Thoracic aorta (tissue), 2 donors: ENCODE measurements at places on chromosomes 1 and 21. TPM values are rescaled to one million over a fixed set of nuclear protein-coding genes. Genes with fewer than 3 reads are reported as not detected.

The ALX3 gene
- not detected for total RNA-seq

The MNDA gene
- 11.0 TPM for total RNA-seq

The CCDC18 gene
- total RNA-seq = 4.0 TPM

The RNF186 gene
- total RNA-seq = not detected

The AMY1C gene
- total RNA-seq = not detected

The CRNN gene
- not detected for total RNA-seq

The KCNE2 gene
- not detected for total RNA-seq

The PDC gene
- not detected for total RNA-seq

DNA sequence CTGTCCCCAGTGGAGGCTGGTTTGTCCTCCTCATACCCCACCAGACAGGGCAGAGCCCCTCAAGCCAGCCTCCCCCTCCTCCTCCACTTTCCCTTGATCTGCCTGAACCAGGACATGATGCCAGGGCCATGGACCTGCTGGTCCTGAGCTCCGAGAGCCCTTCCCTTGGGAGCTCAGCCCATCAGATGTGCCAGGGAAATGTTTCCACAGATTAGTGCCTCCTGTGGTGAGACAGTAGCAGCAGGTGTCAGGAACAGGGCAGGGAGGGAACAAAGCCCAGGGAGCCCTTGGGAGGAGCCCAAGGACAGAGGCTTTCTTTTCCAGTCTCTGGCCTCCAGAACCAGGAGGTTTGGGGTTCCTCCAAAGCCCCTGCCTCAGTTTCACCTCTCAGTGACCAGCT is 14.6 kb upstream of the SLC41A1 start:
- no peak overlapping the region for H3K27ac ChIP-seq
- DNase-seq = no peak
- H3K4me3 ChIP-seq = no peak overlapping the region
- no peaks in the 10 kb centered on the region for H3K27me3 ChIP-seq
- H3K4me1 ChIP-seq = peaks cover 20% of the 10 kb centered on the region

DNA sequence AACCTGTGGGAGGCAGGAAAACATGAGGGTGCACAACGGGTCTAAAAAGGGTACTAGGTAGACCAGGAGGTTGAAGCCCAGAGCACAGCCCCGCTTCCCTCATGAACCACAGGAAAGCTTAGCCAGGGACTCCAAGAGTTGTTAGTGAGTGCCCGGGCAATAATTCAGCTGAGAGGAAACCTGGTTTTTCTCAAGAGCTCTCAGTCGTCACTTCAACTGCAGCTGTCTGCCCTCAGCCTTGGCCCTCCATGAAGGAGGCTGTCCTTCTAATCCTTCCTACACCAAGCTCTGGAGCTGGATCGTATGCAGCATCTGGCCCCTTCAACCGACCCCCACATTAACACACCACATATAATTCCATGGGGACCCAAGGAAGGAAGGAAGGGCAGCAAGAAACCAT is 77.0 kb upstream of the BACE2 start:
- DNase-seq = no peak
- H3K36me3 ChIP-seq = no peaks in the 10 kb centered on the region
- H3K4me3 ChIP-seq = no peak overlapping the region
- no peak overlapping the region for H3K27ac ChIP-seq
- no peaks in the 10 kb centered on the region for H3K4me1 ChIP-seq

- H3K4me3 ChIP-seq = no peak overlapping the region
- no peaks in the 10 kb centered on the region for H3K27me3 ChIP-seq
- no peak for DNase-seq
- no peaks in the 10 kb centered on the region for H3K36me3 ChIP-seq
- no peak overlapping the region for H3K27ac ChIP-seq
- H3K4me1 ChIP-seq = no peaks in the 10 kb centered on the region
Measured at GRCh38 chr1:69433073-69433472, 134.6 kb upstream of the LRRC7 start.

DNA sequence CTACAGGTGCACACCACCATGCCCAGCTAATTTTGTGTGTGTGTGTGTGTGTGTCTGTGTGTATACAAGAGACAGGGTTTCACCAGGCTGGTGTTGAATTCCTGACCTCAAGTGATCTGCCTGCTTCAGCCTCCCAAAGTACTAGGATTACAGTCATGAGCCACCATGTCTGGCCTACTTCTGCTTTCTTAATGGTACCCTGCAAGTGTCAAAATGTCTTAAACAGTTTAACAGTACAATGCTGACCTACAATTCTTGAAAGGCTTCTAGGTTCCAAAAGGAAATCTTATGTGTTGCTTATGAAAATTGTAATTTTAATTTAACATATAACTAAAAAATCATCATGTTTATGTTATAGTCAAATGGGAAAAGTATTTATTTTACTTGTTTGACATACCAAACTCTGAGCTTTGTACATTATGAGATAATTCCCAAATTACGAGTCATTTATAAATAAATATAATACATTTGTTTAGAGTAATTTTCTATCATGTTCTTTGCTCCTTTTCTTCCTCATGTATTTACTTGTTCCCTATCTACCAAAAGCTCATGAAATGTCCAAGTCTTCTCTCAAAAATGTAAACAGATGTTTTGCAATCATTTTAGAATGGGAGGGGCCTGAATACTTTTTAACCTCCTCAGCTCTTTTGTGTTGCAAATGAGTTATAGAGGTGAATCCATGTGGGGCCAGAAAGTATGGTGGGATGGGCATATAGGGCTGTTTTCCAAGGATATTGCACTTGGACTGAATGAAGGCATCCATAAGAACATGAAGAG is 8.4 kb upstream of the VCAM1 start:
- H3K36me3 ChIP-seq = no peaks in the 10 kb centered on the region
- no peak overlapping the region for H3K4me3 ChIP-seq
- no peaks in the 10 kb centered on the region for H3K27me3 ChIP-seq
- no peak overlapping the region for H3K27ac ChIP-seq
- no peak for DNase-seq
- H3K4me1 ChIP-seq = peaks cover 29% of the 10 kb centered on the region

- no peak overlapping the region for H3K27ac ChIP-seq
- H3K36me3 ChIP-seq = no peaks in the 10 kb centered on the region
- peaks cover 6% of the 10 kb centered on the region for H3K4me1 ChIP-seq
Measured at GRCh38 chr1:117634631-117635030, 28.8 kb downstream of the TENT5C start.

- H3K27me3 ChIP-seq = no peaks in the 10 kb centered on the region
- H3K4me3 ChIP-seq = no peak within 1 kb of the TSS
- no peak for DNase-seq
- H3K27ac ChIP-seq = no peak within 1 kb of the TSS
Measured at GRCh38 chr1:75796376-75797272, at the start of gene MSH4. Gene MSH4, plus strand, starts transcription at chr1:75796882. Its CDS starts 104 bp downstream, at chr1:75796986.

GRCh38 chr1:92916899-92917298 is 44.4 kb downstream of the DIPK1A start:
- H3K4me3 ChIP-seq = no peak overlapping the region
- no peak overlapping the region for H3K27ac ChIP-seq
- DNase-seq = no peak
- no peaks in the 10 kb centered on the region for H3K27me3 ChIP-seq
- H3K4me1 ChIP-seq = no peaks in the 10 kb centered on the region
- no peaks in the 10 kb centered on the region for H3K36me3 ChIP-seq

GRCh38 chr1:103790172-103790571 is 40.5 kb downstream of the AMY1C start:
- no peaks in the 10 kb centered on the region for H3K4me1 ChIP-seq
- H3K27ac ChIP-seq = no peak overlapping the region
- H3K36me3 ChIP-seq = no peaks in the 10 kb centered on the region
- no peak for DNase-seq

DNA sequence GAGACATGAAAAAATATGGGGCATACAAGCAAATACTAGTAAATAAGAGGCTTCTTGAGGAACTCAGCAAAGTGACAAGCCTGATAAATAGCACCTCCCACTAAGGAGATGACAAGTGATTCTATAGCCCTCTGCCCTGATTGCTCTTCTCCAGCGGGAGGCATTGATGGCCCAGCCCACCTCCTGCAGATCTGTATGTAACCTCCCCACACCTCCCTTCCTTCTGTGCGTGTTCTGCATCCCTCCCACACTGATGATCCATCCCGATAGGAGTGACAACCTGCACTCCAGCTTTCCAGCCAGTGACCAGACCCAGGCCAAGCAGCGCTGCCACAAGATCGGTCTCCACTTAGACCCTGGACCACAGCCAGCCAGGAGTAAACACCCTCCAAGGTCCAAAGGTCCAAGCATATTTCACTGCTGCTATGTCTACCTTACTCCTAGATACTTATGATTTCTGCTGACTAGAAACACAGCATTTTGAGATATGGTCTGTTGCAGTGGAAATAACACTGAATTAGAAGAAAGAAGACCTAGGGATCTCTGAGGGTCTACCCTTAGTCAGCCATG is 176.1 kb downstream of the BRINP2 start:
- no peak overlapping the region for H3K27ac ChIP-seq
- no peak overlapping the region for H3K4me3 ChIP-seq
- H3K27me3 ChIP-seq = no peaks in the 10 kb centered on the region
- no peaks in the 10 kb centered on the region for H3K4me1 ChIP-seq
- H3K36me3 ChIP-seq = no peaks in the 10 kb centered on the region
- DNase-seq = no peak

DNA sequence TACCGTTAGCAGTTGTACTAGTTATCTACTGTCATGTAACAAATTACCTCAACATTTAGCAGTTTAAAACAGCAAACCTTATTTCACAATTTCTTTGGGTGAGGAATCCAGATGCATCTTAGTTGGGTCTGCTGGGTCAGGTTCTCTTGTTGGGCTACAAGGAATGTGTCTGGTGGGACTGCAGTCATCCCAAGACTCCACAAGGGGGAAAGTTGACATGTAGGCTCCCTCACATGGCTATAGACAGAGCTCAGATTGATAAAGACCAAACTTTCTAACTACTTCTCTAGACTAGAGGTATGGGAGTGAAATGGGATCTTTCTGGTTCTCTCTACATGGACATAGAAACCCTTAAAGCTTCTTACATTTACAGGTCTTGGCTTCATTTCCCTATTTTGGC is 160.9 kb downstream of the UCK2 start:
- no peak overlapping the region for H3K27ac ChIP-seq
- H3K4me3 ChIP-seq = no peak overlapping the region
- no peaks in the 10 kb centered on the region for H3K36me3 ChIP-seq

- no peaks in the 10 kb centered on the region for H3K27me3 ChIP-seq
- H3K27ac ChIP-seq = no peak overlapping the region
- H3K4me1 ChIP-seq = peaks cover 14% of the 10 kb centered on the region
- no peaks in the 10 kb centered on the region for H3K36me3 ChIP-seq
Measured at GRCh38 chr1:212234431-212235395, 50.5 kb upstream of the PPP2R5A start.

DNA sequence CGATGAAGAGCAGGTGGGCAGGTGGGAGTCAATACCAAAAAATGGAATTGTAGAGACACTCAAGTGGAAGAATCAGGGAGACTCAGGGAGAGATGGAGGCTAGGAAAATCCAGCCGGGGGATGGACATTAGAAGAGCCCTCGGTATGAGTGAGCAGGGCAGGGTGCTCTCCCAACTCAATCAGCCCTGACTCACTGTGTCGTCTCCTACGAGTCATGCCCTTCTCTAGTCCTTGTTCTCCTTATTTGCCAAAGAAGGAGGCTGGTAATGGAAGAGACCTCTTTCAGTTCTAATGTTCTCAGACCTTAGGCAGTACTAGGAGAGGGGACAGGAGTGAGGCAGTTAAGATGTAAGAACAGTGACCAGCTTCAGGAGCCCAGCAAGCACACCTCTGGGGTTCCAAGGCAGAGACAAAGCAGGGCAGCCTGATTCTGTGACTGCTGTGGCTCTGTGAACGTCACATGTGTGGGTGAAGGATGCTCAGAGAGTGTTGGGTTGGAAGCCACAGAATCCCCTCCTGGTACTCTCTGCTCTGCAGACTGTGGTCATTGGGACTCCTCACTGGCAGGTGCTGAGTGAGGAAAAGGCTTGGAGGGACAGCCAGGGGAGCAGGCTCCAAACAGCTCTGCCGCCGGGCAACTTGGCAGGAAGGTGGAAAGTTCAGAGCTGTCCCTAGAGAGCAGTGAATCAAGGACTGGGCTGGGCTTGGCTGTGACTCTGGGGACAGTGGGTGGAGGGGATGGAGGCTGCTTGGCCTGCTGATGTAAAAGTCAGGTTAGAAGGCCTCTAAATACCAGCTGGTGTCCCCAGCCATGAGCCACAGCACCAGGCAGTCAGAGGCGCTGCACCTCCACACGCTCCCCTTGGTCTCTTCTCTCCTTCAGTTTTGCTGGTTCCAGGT is 11.1 kb upstream of the GJA5 start:
- H3K27me3 ChIP-seq = no peaks in the 10 kb centered on the region
- H3K4me1 ChIP-seq = peaks cover 75% of the 10 kb centered on the region
- no peaks in the 10 kb centered on the region for H3K36me3 ChIP-seq
- peak; percentile 43 for DNase-seq
- peak overlapping the region; percentile 65 for H3K4me3 ChIP-seq

DNA sequence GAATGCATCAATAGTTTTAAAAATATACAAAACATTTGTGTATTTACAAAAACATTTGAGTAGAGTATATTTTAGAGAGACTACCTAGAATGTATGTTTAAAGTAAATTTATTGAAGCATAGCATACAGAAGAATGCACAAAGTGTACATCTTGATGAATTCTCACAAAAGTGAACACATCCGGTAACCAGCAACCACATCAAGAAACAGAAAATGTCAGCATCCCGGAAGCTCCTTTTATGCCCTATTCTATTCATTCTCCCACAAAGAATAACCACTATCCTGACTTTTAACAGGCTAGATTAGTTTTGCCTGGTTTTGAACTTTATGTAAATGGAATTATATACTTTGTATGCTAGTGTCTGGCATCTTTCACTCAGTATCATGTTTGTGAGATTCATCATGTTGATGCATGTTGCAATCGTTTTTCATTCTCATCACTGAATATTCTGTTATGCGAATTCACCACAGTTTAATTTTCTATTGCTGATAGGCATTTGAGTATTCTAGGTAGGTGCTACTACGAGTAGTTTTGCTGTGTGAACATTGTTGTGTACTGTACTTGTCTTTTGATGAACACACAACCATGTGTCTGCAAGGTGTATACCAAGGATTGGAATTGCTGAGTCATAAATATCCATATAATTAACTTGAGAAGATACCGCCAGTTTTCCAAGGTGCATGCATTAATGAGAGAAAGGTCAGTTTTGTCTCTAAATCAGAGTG is 75.4 kb downstream of the CACHD1 start:
- DNase-seq = no peak
- no peak overlapping the region for H3K4me3 ChIP-seq
- H3K27me3 ChIP-seq = no peaks in the 10 kb centered on the region
- no peaks in the 10 kb centered on the region for H3K36me3 ChIP-seq
- no peak overlapping the region for H3K27ac ChIP-seq
- peaks cover 6% of the 10 kb centered on the region for H3K4me1 ChIP-seq

DNA sequence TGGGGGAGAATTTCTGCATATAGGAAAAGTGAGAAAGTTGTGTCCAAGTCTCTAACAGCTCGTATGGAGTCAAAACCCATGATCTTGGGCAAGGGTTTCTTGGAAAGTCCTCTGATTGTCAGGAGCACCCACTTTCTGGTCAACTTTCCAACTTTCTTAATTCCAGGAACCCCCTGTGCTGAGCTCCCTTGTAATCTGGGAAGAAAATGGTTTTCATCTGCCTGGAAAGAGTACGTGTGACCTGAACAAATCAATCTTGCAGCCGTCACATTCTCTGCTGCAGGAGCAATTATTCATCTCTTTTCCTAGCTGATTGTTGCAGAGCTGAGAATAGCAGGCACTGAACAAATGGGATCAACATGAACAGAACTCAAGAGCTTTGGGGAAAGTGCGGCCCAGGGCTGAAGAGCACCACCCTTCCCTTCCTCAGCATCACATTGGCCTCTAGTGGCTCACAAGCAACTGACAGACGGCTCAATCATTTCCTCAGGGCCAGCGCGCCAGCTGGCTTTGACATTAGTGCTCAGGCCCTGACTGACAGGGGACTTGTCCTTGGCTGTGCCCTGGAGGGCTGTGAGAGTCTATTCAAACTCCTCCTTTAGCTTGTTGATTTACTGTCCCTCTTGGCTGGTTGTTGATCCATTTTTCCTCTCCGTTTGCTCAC is 295.2 kb downstream of the HLX start:
- no peaks in the 10 kb centered on the region for H3K4me1 ChIP-seq
- H3K4me3 ChIP-seq = no peak overlapping the region
- H3K36me3 ChIP-seq = no peaks in the 10 kb centered on the region
- no peak overlapping the region for H3K27ac ChIP-seq
- H3K27me3 ChIP-seq = no peaks in the 10 kb centered on the region
